ELF-1 (cell line): ENCODE measurements at places on chromosomes 11 and 22.

DNA sequence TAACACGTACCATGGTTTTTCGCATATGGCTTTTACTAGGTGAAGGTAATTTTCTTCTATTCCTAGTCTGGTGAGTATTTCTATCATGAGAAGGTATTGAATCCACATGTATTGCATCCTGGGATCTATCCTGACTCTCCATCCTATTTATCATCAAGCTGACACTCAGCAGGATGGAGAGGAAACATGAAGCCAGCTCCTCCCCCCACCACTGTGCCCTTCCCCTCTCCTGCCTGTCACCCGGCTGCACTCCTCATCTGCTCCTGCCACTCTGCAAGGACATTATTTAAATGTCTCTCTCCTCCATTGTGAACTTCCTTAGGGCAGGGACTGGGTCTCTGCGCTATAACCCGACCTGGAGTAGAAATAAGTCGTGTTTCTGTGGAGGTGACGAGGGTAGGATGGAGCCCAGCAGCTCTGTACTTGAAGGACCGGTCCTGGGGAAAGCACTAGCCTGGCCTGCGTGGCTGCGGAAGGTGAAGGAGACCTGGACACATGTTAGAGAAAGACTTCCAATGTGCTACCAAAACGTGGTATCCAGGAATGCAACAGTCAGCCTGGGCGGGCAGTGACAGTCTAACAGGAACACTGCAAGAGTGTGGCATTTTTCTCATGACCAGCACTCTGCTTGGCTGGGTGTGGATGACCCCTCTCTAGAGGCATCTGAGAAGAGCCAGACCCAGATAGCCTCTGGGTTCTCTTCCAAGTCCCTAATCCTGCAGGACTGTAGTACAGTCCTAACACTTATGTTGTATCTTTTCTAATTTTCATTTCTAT is 111.2 kb downstream of the MICAL3 start:
- peak; percentile 36 for DNase-seq

DNA sequence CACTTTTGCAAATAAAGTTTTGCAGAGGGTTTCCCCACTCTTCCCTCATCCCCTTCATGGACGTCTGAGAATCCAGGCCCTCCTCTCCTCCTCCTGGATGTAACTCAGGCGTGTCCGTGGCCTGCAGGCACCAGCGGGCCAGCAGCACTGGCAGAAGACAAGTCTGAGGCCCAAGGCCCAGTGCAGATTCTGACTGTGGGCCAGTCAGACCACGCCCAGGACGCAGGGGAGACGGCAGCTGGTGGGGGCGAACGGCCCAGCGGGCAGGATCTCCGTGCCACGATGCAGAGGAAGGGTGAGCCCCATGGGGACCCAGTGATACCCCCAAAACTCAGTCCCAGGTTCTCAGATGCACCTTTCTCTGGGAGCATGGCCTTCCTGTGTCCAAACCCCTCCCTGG is 14.4 kb downstream of the TUB start:
- DNase-seq = no peak

- no peak for DNase-seq
Measured at GRCh38 chr11:74019104-74019738, 10.3 kb upstream of the UCP3 start.

GRCh38 chr22:26494506-26494905 is 10.8 kb downstream of the SRRD start:
- DNase-seq = no peak

DNA sequence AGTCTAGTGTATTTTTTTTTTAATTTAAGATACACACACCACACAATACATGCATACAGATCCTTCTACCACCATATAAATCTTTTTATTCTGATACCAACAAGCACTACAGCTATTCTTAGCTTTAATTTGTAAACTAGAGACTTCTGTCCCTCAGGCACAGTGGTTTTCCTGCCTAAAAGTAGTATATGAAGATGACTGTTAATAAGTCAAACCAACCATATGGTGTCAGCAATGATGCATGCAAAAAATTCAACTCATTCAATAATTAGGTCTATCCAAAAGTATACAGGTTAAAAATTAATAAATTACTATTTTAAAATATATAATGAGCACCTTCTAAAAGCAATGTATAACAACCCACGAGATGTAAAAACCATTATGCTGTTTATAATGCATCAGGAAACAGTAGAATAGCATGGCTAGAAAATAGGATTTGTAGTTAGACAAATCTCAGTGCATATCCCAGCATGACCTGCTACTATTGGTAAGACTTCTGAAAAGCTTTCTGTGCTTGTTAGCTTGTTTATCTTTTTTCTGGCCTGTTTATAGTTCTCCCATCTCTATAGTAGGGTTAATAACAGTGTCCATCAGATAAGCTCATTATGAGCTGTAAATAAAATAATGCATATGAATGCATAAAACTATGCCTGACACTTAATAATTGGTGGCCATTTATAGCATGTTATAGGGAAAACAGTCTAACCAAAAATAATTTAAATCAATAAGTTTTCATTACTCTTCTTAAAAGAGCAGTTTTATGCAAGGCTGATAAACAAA is 10.2 kb downstream of the RAB38 start:
- DNase-seq = no peak

DNA sequence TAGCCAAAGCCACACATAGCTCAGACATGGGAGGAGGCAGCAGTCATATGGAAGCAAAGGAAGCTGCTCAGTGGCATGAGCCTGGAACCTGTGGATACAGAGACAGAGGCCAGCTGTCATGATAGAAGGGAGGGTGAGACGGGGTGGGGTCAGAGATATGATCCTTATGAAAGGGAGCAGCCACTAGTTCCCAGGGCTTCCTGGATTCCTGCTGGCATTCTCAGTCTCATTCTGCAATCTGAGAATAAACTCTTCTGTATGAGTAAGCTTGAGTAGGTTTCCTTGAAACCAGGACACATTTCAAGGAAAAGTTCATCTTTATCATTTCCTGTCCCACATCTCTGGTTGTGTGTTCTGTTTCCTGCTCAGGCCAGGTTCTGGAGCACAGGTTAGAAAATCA is 220.2 kb upstream of the SNX19 start:
- no peak for DNase-seq

- DNase-seq = no peak
Measured at GRCh38 chr11:130211781-130212401, 52.3 kb downstream of the ST14 start.

DNA sequence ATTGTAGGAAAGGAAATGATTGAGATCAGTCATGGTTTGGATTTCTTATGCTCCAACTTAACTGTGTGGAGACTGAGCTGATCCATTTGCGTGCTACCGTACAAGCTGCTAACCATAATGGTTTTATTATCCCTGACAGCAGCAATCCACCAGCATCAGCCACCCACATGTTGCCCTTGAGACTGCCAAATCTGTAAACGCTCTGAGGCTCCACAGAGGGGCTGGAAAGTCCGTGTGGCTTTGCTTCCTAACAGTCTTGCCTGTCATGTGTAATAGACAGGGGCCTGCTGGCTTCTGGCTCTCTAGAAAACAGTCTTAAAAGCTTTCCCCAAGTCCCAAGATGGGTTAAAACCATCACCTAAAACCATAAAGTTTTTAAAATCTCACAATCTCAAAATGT is 30.1 kb downstream of the ATG16L2 start:
- no peak for DNase-seq

- no peak for DNase-seq
Measured at GRCh38 chr22:36510384-36510783, 3.5 kb upstream of the FOXRED2 start.

- DNase-seq = peak; percentile 89
Measured at GRCh38 chr11:115503083-115503885, 931 bp downstream of the CADM1 start.

DNA sequence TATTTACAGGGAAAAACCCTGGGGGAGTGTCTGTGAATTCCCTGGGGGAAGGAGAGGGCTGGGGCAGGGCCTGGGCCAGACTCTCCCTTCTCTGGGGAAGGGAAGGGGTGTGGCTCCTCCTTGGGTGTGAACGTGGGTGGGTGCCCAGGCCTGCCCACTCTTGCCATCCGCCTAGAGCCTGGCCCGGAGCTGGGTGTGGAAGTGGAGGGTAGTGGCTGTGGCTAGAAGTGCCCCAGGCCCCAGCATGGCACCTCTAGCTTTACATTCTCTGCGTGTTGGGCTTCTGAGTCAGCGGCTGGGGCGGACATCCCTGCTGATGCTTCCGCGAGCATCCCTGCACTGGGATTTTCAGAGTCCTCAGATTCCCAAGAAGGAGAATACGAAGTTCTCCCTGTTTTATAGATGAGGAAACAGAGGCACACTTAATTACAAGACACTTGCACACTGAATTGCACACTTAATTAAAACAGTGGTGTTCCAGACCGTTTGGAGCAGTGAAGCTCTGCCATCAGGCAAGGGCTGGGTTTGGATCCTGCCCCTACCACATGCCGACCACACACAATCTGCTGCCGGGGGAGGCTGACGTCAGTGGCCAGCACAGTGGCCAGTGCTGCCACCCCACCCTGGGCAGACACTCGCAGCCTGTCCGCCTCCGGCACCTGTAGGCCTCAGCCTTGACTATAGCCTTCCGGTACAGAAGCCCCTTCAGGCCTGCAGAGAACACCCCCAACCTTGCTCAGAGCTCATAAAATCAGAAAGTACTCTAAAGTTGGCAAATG is 7.6 kb downstream of the BAD start:
- no peak for DNase-seq

GRCh38 chr11:121890377-121890776 is 225.6 kb downstream of the BLID start:
- DNase-seq = no peak

GRCh38 chr11:14422052-14422813 is 63.2 kb upstream of the RRAS2 start:
- peak; percentile 90 for DNase-seq

DNA sequence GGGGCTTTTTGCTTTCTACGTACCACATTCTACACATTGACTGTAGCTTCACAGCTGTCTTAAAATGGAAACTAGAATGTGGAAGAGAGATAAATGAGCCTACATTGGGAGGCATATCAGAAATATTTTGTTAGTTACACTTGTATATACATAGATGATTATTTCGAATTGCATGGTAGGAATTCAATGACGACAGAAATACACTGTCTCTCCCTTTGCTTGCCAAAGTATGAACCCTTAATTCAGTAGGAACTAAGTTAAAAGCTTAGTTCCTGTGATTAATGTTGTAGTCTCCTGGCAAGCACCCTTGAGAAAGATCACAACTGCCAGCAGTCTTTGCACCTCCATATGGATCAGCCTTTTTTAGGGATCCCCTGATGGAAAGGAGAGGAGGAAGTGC is 10.1 kb downstream of the C11orf87 start:
- DNase-seq = no peak

DNA sequence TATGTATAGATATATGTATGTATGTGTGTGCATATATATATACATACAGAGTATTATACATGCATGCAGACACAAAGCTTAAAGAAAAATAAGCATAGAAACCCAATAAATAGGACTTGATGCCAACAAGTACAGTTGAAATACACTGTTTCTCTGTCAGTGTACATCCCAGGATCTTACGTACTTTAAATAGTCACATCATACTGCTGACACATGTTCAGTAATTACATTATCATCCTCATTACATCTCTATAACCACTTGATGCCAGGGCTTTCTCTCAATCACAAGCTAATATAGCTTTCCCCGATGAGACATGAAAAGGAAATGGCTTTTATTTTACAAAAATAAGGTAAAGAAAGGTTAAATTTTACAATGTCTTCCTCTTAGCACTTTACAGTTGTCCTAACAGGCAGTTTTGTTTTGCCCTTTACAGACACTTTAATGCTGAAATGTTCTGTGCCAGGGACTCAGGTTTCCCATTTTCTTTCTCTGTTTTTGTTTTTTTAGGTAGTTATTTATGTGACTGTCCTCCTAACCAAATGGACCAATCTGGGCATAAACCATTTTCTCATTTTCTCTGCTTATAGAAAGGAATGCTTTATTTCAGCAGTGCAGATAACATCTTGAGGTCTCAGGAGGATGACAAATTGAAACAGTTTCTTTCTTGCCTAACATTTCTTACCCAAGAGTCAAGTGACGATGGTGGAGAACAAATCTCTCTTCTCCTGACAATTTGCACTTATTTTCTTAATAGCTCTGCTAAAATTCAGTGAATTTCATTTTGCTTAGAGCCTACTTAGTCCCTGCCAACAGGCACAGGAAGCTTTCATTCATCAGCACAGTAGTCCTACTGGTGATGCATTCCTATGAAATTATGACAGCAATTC is 350.2 kb downstream of the TTC28 start:
- no peak for DNase-seq
